ENCODE measurements at places on chromosomes 4 and X. TPM values are rescaled to one million over a fixed set of nuclear protein-coding genes. Genes with fewer than 3 reads are reported as not detected.

Gene ATOH1
- not detected for total RNA-seq

Gene DNAJB14
- 53.9 TPM for total RNA-seq

DNA sequence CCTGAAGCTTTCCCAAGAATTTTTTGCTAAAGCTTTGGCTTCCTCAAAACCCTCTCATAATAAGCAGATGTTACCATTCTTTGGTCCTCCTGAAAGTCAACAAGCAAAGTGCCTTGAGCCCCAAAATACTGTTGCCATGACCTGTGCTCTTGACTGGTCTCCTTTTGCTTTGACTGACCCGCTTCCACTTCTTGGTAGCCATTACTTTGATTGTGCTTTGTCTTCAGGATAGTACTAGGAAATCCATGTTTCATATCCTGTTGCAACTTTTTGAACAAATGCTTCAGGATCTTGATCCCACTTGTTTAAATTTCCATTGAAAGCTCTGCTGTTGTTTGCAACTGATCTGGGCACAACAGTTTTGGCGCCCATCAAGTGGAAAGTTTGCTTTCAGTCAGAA, 6.9 kb upstream of the OTOP1 start:
- DNase-seq, result no peak

Gene MFSD8
- 37.2 TPM for total RNA-seq

DNA sequence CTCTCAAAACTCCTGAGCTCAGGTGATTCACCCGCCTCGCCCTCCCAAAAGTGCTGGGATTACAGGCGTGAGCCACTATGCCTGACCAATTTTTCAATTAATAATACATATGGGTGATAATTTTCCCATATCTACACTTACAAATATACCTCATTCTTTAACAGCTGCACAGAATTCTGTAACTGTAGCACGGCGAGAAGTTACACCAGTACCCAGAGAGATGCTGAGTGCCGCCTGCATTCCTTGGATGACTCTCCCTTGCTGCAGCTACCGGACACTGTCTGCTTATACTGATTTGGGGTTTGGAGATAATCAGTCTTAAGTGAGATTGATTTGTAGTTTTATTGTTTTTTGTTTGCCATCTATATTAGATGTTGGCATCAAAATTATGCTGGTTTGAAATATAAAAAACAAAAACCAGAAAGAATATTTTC, 5.8 kb downstream of the TIFA start:
- DNase-seq, result no peak

Gene DCLK2
- total RNA-seq, result 30.7 TPM

Gene PTCHD1
- 31.6 TPM for total RNA-seq

Gene HMX1
- 1.1 TPM for total RNA-seq

DNA sequence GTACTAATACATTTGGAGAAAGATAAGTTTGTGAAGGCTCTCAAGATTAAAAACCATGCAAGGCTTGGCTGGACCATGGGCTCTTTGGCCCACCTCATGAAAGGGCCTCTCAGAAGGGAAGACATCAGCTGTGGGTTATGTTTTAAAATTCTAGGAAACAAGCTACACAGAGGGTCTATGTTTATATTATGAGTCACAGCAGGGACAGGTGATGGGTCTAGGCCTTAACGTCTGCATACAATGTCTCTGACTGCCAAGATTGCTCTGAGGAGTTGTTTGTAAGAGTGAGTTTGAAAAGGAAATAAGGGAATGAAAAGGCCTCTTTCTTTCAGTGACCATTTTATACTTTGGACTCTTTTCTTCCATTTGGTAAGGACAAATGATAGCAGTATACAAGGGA, 77.0 kb upstream of the ARMCX2 start:
- DNase-seq, result no peak

- DNase-seq, result no peak
Observed at GRCh38 chrX:107576392-107576791, 51.9 kb upstream of the PRPS1 start.

DNA sequence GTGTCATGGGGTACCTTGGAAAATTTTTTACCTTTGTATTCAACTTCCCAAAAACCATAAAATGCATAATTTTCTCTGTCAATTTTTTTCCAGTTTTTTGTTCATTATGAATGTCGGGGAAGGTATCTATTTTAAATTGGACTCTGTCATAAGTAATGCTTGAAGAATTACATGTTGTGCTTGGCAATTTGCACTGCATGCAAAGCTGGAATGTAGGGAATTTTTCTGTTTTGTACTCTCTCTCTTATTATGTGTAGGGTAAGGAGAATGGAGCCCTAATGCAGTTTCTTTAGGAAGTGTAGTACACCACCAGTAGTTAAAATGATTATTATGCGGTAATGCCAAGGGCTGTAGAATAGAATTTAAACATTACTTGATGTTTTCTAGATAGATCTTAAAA, 137.7 kb upstream of the LIMCH1 start:
- DNase-seq, result no peak

- no peak for DNase-seq
Observed at GRCh38 chr4:169033660-169034059, 23.6 kb upstream of the CBR4 start.

Gene FAM9B
- not detected for total RNA-seq

Gene AR
- total RNA-seq, result 6.9 TPM

- DNase-seq, result no peak
Observed at GRCh38 chr4:70895811-70896491, 6.2 kb upstream of the MOB1B start.

DNA sequence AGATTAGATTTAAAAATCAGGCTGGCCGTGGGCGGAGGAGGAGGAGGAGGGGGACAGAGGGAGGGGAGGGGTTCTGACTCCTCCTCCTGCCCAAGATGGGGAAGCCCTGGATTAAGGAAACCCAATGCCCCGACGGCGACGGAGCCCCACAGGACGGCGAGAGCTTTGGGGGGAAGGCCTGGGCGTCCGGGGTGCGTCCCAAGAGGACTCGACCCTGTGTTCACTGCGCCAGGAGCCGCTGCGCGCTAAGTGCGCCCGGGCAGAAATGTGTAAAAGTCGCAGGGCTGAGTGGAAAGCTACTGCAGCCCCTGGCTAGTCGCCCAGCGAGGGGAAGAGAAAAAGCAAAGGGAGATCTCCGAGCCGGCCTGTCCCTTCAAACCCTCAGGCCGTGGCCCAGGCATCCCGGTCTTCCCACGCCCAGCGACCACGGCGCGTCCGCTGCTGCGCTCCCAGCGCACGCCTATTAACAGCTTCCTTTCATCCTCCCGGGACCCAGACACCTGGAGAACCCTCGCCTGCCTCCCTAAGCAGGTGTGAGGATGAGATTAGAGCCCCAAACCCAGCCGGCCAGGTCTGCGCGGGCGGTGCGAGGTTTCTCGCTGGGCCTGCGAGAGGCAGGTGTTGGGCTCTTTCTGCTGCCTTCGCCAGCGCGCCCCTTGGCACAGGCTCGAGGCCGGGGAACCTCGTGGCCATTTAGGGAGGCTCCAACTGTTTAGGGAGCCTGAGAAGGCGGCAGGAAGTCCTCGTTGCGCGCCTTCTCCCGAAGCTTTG, 1.4 kb upstream of the RPS6KA3 start:
- DNase-seq, result peak; percentile 86

Gene CENPC
- total RNA-seq, result 23.9 TPM

Gene UGT2A1
- total RNA-seq, result not detected

Gene SH3D19
- 195 TPM for total RNA-seq

DNA sequence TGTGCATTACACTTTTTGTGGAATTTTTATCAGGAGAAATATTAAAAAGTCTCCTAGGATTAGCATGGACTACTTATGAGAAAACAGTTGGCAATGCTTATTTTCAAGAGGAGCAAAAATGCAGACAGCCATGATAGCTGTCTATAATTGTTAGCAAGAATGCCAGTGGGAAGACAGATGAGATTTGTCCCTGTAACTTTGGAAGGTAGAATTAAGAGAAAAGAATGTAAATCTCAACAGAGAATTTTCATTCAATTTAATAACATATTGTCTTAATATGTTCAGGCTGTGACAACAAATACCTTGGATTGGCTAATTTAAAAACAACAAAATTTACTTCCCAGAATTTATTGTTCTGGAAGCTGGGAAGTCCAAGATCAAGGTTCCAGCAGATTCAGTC, 349.2 kb downstream of the IQCM start:
- DNase-seq, result no peak

- DNase-seq, result peak; percentile 84
Observed at GRCh38 chrX:16123222-16123786, at the start of gene GRPR. GRPR (plus strand) TSS chrX:16123565; CDS start chrX:16123954, 389 bp downstream.

DNA sequence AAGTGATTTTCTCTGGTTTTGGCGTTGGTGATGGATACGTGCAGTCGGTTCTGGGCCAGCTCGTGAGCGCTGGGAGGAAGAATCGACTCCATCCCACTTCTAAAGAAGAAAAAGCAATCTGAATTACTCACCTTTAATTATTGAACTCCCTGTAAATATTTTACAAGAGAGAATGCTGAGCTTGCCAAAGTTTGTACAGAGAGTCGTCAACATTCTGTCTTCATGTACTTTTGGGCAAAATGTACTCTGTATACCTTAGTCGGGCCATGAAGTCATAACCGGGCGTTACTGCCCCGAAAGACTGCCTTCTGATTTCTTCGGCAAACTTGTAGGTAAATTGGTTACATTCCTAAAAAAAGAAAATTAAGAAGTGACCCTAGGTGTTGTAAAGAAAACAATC, 5.5 kb downstream of the PNPLA4 start:
- DNase-seq, result no peak

Gene COX7B2
- total RNA-seq, result not detected

GRCh38 chr4:25818371-25818871, 44.4 kb downstream of the SEL1L3 start:
- DNase-seq, result no peak

- DNase-seq, result no peak
Observed at GRCh38 chrX:22690116-22690515, 309.6 kb upstream of the DDX53 start.

DNA sequence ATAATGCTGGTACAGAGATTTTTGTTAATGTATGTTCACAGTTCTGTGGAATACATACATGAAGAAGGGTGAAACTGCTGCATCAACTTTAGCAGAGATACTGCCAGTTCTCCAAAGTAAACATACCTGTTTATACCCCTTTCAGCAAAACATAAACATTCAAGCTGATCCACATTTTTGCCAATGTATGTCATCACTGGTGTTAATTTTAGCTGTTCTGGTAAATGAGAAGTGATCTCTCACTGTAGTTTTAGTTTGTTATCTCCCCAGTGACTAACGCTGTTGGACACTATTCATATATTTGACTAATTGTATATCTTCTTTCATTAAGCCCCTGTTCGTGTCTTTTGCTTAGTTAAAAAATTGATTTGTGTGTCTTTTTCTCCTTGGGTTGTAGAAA, 82.0 kb downstream of the HAUS3 start:
- DNase-seq, result no peak

DNA sequence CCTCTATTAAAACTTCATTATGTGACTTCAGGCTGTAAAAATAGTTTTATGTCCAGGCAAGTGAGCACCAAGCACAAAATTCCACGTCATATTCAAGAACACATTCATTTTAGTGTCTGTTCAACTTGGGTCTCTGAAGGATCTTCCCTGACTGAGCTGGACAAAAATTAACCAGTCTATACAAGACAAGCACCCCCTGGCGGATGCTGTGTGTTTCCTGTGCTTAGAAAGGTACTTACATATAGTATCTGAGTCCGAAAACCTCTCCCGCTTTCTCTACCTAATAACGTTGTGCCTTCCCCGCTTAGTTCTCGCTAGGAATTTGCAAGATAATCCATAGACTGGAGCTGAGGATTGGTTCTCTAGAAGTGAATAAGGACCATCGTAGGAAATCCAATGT, 2214.5 kb upstream of the TENM3 start:
- no peak for DNase-seq

Gene ANAPC10
- 23.2 TPM for total RNA-seq

- DNase-seq, result no peak
Observed at GRCh38 chr4:54668014-54668611, 10.4 kb downstream of the KIT start.

DNA sequence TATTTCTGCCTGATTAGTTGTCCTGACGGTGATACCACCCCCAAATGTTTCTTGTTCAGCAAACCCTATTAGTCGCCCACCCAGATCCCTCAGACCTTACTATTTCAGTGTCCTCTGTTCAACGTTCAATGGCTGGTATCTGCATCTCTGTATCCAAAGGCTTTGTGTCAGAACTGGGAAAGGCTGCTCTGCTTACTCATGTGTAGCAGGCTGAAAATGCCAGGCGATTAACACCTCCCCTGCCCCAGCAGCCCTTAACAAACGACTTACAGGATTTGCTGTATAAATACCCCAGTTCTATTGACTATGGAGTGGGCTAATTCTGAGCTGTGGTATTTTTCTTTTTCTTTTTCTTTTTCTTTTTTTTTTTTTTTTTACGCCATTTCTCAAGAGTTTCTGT, 415.0 kb downstream of the ZNF674 start:
- no peak for DNase-seq

Gene CPZ
- 4.3 TPM for total RNA-seq

- DNase-seq, result no peak
Observed at GRCh38 chr4:68904786-68905185, 46.8 kb downstream of the UGT2A3 start.

GRCh38 chrX:119638725-119639471, 32.7 kb upstream of the NKRF start:
- no peak for DNase-seq

- DNase-seq, result no peak
Observed at GRCh38 chrX:88613338-88613737, 133.7 kb upstream of the CPXCR1 start.

DNA sequence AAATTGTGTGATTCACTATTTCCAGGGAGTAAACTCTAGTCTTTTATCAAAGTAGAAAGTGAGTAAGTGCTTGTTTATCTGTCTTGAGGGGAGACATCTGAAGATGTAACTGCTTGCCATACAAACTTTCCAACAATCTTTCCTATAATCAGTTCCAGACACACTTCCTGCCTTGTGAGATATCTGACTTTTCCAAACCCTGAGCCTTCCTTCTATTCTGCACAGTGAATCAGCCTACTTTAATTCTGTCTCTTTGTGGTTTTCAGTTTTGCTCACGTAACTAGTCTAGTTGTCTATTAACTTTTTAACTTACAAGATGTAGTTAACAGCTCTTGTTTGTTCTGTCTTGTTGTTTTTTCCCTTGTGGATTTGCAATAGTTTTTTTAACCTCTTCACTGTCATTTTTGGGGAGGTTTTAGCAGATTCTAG, 947.8 kb downstream of the C4orf33 start:
- no peak for DNase-seq

- DNase-seq, result no peak
Observed at GRCh38 chrX:69150281-69150960, 14.8 kb downstream of the PJA1 start.

- DNase-seq, result no peak
Observed at GRCh38 chr4:128284317-128284716, 3.3 kb downstream of the PGRMC2 start.

GRCh38 chr4:15366721-15367120, 61.1 kb upstream of the C1QTNF7 start:
- DNase-seq, result no peak

Gene ADAM29
- total RNA-seq, result not detected

- peak; percentile 68 for DNase-seq
Observed at GRCh38 chr4:94758141-94758699, 465 bp downstream of the BMPR1B start.

GRCh38 chrX:24372021-24372763, 11.8 kb downstream of the SUPT20HL1 start:
- no peak for DNase-seq

GRCh38 chrX:115036029-115036428, 18.6 kb upstream of the IL13RA2 start:
- no peak for DNase-seq

Measured in sigmoid colon (tissue), 7 donors.